ENCODE measurements at places on chromosomes 3 and 15.

DNA sequence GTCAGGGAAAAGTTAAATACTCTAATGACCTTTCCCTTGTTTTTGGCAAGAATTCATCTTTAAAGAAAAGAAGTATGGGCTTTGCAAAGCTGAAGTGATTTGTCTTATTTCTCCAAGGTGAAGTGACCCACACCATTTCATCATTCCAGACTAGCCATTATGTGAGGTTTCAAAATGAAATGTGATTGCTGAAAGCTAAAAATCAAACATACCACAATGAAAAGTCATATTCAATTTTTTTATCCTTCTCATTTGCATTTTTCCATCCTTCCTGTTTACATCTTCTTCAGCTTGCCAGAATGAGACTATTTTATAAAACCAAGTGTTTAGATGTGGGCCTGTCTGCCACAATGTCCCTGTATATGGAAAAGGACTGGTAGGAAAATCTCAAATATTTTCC is 142.3 kb upstream of the STRIT1 start:
- no peak for DNase-seq

DNA sequence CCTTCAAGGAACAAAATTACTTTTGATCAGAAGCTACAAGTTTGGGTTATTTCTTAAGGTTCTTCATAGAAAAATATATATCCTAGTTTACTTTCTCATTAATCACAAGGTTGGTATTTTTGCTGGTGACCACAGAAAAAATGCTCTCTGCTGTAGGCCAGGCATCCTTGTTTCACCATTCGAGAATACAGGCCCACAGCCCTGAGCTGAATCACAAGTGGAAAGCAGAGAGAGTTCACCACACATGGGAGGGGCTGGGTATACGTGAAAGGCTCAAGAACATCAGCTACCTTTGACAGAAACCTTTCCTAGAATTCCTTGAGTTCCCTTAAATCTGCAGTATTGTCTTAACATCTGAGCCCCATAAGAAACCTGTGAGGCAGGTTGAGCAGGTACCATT is 23.2 kb downstream of the CPEB1 start:
- DNase-seq, result no peak

DNA sequence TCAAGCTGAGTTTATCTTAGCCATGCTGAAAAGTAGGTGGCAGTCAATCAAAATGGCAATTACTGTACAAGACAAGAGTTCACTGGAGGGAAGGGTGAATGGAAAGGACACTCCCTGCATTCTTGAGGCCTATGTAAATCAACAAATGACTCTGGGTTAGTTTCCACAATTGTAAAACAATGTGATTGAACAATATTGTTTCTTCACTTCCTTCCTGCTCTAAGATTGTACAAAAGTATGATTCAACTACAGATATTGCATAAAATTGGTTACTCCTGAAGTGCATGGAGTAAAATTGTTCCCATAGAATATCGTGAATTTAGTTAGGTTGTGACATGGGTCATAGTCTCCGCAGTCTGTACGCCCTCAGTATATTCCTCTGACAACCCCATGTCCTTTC is 277.6 kb downstream of the LPP start:
- DNase-seq, result no peak

DNA sequence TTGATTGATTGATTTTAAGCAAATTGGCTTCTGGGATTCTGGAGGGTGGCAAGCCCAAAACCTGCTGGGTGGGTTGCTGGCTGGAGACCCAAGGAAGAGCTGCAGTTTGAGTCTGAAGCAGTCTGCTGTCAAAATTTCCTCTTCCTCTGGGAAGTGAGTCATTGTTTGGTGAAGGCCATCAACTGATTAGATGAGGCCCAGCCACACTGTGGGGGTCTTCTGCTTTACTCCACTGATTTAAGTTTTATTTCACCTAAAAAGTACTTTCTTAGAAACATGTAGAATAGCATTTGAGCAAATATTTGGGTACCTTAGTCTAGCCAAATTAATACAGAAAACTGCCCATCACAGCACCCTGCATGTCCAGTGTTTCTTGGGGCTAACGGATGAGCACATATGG is 33.8 kb downstream of the FAH start:
- no peak for DNase-seq

DNA sequence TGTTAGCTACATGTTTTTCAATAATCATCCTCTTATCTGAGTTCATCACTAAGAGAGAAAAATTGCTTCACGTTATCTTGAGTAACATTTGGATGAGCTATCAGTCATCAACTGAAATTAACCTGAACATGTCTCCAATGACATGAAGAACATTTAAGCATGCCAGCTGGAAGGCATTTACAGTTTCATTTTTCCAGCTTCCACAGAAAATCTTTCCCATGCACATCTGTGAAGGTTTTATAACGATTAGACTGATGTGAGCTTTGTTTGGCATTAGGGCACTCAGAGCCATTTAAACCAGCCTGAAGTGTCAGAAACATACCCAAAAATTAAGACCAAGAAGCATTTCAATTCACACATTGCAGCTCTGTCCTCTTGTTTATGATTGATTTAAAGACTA is 235.8 kb upstream of the ARHGEF26 start:
- no peak for DNase-seq

DNA sequence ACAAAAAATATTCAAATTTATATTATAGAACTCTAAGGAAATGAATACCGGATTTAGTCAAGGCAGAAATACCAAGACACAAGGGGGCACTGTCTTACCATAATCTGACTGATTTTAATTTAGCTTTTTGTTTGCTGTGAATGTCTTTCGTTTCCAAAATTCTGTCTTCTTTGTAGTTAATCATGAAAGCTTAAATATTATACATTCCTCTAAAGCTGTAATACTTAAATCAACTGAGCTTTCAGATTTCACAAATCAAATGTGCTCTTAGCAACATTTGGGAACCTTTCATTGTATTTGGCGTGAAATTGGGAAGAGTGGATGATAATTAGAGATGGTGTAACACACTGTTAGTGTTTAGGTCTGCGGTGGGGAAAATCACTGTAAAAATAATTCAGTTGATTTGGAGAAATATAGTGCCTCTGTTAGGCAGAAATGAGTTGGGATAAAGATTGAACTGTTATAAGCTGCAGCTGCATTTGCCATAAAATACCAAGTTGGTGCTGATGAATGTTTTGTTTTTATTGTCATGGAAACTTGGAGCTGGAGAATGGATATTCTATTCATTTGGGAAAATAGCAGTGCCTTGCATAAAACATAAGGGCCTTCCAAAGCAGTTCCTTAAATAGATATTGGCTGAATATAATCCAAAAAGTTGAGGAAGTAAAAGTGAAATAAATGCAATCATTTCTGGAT is 228.2 kb downstream of the TCF12 start:
- no peak for DNase-seq

GRCh38 chr3:77040216-77040615 is 317 bp downstream of the ROBO2 start:
- DNase-seq, result no peak

GRCh38 chr15:91584895-91585294 is 268.6 kb upstream of the SLCO3A1 start:
- no peak for DNase-seq

GRCh38 chr3:50345586-50346234 is at the start of gene ZMYND10:
Gene ZMYND10, minus strand, starts transcription at chr3:50345732. Its CDS starts 153 bp downstream, at chr3:50345579.
- no peak for DNase-seq

DNA sequence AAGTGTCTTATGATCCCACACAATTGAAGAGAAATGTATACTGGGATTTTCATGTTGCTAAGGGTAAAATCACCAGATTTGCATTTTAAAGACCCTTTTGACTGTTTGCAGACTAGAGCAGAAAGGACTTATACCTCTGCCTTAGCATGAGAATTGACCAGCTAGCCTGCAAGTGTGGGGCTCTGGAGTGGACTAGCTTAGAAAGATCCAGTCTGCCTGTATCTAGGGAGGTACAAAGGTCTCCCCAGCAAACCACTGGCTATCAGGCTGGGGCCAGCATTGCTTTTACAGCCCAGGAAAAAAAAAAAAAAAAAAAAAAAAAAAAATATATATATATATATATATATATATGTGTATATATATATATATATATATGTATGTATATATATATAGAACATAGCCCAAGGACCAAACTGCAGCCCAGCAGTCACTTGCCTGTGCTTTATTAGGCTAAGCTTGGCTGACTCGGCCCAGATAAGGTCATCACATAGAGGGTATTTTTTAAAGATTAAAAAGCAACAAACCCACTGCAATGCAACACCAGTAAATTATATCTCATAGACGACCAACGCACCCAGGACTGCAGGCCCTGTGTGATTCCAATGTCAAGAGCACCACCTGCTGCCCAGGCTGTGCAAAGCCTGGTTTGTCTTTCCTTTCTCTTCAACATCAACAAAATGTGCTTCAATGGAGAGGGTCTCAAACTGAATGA is 63.7 kb downstream of the DCLK3 start:
- DNase-seq, result peak; percentile 48

DNA sequence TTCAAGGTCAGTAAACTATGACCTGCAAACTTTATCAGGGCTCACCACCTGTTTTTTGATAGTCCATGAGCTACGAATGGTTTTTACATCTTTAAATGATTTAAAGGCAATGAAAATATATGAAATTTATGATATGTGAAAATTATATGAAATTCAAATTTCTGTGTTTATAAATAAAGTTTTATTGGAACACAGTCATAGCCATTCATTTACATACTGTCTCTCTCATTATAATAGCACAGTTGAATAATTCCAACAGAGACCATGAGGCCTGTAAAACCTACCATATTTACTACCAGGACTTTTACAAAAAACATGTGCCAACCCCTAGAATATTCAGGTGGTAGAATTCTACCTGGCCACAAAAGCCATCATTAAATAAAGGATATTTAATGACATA is 64.0 kb upstream of the XXYLT1 start:
- no peak for DNase-seq

- no peak for DNase-seq
These were observed 354.5 kb downstream of the OCA2 start for GRCh38 chr15:27744641-27745040.

DNA sequence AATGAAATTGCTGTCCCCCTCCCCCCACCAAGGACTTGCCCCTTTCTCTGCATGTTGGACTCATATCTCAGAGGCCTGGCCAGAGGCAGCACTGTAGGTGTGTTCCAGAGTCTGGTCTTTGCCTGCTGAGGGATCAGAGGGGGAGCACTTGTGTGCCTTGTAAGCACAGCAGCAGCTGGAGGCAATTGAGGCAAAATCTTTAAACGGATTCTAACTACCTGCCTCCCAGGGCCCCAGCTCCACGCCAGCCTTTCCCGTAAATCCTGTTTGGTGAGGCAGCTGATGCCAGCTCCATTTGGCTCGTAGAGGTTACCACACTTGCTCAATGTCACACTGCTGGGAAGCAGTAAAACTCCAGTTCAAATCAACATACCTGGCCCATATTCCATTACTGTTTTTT is 2.3 kb upstream of the IDH2 start:
- no peak for DNase-seq

DNA sequence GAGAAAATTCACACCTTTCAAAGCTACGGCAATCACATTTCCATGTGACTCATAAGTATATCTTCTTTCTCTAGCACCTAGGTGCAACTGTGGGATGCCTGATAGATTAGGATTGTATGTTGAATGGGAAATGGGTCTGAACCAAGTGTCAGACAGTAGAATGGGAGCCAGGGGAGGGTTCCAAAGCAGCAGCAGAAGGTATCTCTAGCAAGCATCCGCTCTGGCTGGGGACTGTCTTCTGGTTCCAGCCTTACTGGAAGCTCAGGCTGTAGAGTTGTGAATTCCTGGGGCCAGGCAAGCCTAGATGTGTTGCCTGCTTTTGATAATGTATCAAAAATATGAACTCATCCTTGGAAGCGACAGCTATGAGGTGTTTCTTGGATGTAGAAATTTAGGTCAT is 2.1 kb upstream of the CHL1 start:
- no peak for DNase-seq

- DNase-seq, result no peak
These were observed 851 bp upstream of the TEX55 start for GRCh38 chr3:119145128-119145499.

DNA sequence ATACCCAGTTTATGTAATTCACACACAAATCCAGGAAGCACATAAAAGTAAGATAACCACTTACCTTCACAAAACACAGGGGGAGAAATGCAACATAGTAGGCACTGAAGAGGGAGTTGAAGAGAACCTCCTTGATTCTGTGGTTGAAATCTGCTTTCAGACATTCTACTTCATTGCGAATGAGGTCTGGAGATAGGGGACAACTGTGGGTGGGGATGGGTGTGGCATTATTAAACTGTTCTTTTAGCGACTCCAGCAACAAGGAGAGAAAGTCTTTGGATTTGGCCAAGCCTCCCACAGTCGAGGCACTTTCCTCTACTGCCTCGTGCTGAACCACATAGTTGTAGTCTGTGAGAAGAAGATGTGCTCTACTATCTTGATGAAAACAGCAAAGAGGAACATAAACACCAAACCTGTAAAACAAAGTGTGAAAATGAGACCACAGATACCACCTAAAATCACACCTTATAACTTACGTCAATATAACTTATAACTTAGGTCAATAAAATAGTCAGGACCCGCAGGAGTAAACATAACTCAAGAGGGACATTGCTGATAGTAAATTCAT is 25.6 kb downstream of the TMEM39A start:
- no peak for DNase-seq

GRCh38 chr3:42190701-42191442 is 75.1 kb downstream of the CCK start:
- DNase-seq, result no peak

- no peak for DNase-seq
These were observed 1517.1 kb downstream of the SI start for GRCh38 chr3:163561151-163561550.

GRCh38 chr3:105613120-105613519 is 246.4 kb downstream of the ALCAM start:
- no peak for DNase-seq

DNA sequence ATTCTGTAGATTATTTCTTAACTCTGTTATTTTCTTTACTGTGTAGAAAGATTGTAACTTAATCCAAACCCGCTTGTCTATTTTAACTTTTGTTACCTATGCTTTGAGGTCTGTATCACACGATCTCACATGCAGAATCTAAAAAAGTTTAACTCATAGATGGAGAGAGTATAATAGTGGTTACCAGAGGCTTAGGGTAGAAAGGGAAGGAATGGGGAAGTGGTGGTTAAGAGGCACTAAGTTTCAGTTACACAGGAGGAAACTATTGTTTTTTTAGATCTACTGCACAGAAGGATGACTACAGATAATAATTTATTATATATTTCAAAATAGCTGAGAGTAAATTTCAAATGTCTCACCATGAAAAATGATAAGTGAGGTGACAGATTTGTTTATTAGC is 515.2 kb downstream of the RSL24D1 start:
- no peak for DNase-seq

GRCh38 chr3:5198986-5199731 is 11.7 kb downstream of the EDEM1 start:
- no peak for DNase-seq

- DNase-seq, result no peak
These were observed 37.6 kb downstream of the SNX4 start for GRCh38 chr3:125482406-125482805.

- DNase-seq, result no peak
These were observed 1.1 kb downstream of the TMEM158 start for GRCh38 chr3:45224824-45225464.

DNA sequence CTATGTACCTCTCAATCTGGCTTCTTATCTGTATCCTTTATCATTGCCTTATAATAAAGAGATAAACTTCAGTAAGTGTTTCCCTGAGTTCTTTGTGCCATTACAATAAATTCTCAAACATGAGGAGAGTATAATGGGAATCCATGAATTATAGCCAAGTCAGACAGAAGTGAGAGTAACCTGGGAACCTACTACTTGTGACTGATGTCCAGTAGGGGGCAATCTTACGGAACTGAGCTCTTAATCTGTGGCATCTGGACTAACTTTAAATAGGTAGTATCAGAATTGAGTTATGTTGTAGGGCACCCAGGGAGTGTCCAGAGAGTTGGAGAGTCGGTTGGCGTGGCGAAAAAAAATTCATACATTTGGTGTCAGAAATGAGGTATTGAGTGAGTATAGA is 542.6 kb downstream of the ZBBX start:
- DNase-seq, result no peak
